ENCODE measurements at places on chromosomes 6 and 20.

DNA sequence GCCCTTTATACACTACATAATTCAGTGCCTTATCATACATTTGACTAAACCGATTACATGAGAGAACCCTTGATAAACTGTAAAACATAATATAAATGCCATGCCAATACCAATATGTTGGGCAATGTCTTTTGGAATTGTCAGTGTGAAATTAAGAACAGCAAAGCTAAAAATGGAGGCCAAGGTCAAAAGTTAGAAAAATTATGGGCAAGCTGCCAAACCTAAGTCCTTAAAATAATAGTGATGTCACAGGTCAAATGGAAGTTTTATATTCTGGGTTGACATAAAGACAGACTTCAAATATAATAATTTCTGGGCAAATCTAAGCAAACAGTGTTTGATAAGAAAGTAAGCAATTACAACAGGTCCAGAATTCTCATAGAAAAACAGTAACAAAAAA is 696.7 kb downstream of the RNF144B start:
- no peak for DNase-seq

GRCh38 chr20:47241345-47241781 is 115.1 kb downstream of the ZMYND8 start:
- DNase-seq, result no peak

DNA sequence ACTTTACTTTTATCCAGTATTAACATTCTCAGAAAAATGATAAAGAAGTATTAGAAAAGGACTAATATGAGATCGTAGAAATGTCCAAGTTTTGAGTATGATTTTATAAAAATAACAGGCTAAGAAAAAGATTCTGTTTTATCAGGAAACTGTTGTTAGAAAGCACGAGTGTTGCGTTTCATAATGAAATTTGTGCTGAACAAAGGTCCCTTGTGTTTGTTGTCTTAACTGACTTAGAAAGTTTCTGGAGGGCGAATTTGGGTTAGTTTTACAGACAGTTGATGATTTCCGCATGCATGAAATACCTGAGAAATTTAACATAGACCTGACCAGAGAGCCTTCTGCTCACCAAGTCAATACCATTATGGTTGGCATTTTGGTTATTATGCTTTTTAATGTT is 136.0 kb downstream of the FNDC1 start:
- DNase-seq, result no peak

- DNase-seq, result no peak
These were observed 44.7 kb upstream of the SLCO4A1 start for GRCh38 chr20:62597416-62598115.

GRCh38 chr6:7939184-7939863 is 28.7 kb upstream of the TXNDC5 start:
- no peak for DNase-seq

- DNase-seq, result no peak
These were observed 56.8 kb downstream of the SNX9 start for GRCh38 chr6:157879873-157880254.

- no peak for DNase-seq
These were observed 13.3 kb downstream of the RSPH9 start for GRCh38 chr6:43658161-43658560.

DNA sequence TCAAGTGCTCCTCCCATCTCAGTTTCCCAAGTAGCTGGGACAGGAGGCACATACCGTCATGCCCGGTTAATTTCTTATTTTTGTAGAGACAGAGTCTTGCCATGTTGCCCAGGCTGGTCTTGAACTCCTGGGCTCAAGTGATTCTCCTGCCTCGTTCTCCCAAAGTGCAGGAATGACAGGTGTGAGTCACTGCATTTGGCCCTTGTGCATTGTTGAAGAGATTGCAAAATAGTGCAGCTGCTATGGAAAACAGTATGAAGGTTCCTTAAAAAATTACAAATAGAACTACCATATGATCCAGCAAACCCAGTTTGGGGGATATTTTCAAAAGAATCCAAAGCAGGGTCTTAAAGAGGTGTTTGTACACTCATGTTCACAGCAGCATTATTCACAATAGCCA is 69.1 kb downstream of the GJA10 start:
- no peak for DNase-seq

DNA sequence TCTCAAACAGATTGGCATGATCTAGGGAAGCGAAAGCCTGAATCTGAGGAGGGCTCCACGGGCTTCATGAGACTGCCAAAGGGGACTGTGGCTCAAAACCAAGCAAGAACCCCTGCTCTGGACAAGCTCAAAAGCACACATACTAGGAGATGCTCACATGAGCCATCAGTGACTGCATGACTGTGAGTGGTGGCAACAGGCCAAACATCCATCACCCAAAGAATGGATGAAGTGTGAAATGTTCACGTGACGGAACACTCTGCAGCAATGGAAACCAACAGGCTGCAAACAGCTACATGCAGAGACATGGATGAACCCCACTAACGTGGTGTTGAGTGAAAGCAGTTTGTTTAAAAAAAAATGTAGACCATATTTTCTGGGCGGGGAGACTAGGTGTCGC is 136.3 kb downstream of the PREX1 start:
- DNase-seq, result no peak

- DNase-seq, result no peak
These were observed 163.2 kb upstream of the TBX18 start for GRCh38 chr6:84927551-84927950.

DNA sequence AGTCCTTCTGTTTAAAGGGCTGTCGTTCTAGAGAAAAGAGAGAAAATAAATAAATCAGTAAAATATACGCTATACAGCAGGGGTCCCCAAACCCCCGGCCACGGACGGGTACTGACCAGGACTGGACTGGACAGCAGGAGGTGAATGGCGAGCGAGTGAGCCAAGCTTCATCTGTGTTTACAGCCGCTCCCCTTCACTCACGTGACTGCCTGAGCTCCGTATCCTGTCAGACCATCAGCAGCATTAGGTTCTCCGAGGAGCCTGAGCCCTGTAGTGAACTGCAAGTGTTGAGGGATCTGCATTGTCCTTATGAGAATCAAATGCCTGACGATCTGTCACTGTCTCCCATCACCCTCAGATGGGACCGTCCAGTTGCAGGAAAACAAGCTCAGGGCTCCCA is 76.5 kb downstream of the ZNF217 start:
- DNase-seq, result no peak

- no peak for DNase-seq
These were observed 127.9 kb downstream of the COL19A1 start for GRCh38 chr6:69994251-69994650.

DNA sequence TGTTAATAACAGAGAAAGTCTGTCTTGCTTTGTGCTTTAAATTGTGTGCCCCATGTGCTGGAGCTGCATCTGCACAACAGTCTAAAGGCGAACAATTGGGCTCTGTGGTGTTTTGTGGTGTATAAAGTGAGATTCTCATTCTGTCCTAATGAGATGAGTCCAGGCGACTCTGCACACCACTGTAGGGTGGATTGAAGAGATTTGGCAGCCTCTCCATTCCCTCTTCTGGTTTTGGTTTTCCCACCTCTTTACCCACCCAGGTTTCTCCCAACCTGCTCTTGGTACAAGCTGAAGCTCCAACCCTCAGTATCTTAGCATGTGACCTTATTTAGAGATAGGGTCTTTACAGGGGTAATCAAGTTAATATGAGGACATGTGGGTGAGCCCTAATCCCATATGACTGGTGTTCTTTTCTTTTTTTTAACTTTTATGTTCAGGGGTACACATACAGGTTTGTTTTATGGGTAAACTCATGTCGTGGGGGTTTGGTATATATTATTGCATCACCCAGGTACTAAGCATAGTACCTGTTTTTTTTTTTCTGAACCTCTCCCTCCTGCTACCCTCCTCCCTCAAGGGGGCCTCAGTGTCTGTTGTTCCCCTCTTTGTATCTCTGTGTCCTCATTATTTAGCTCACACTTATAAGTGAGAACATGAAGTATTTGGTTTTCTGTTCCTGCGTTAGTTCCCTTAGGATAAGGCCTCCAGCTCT is 217.6 kb upstream of the DTNBP1 start:
- DNase-seq, result no peak

GRCh38 chr6:167152862-167153261 is 4.9 kb downstream of the GPR31 start:
- DNase-seq, result no peak

DNA sequence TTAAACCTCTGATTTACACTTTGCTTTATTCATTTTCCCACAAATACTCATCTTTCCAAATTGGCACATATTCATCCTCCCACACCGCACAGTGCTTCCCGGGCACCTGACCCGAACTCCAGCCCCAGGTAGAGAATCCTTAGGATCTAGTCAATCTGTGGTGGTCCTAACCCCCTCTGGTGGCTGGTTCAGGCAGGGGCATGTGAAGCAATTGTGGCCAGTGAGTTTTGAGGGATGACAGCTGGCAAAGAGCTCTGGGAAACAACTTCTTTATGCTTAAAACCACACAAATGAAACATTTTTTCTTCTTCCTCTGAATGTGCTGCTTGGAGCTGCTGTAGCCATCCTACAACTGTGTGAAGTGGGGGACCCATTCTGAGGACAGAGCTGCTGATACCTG is 54.7 kb downstream of the ELOVL5 start:
- peak; percentile 4 for DNase-seq

GRCh38 chr6:159137676-159138075 is 31.5 kb upstream of the FNDC1 start:
- DNase-seq, result no peak

DNA sequence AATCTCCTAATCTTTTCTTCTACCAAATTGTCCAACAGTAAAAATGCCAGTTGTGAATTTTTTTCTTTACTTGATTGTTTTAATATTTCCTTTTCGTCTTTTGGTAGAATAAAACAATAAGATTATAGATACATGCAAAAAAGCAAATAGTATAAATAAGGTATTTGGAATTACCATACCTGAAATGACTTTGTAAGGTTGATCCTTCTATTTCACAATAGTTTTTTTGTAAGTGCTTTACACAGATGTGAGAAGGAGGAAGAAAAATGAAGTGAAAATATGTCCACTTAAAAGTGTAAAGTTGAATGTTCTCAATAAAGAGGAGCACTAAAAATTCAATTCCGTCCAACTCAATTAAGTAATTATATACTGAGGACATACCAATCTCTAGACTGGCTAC is 457.6 kb downstream of the UTRN start:
- no peak for DNase-seq

DNA sequence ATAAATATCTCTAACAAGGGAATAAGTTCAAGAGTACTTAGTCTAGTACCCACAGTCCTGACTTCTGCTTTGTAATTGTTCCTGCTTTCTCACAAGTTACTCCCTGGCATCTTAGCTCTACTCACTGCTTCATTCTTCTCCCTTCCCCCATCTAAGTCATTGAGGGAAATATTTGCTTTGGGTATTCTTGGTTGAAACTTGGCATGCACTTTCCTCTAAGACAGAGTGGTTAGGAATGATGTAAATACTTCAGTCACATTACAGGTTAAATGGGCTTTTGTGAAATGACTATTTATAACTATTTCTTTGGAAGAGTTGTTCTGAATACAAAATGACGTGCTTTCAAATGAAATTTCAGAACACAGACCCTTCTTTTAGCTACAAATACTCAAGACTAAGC is 67.7 kb upstream of the PLEKHG1 start:
- DNase-seq, result no peak

DNA sequence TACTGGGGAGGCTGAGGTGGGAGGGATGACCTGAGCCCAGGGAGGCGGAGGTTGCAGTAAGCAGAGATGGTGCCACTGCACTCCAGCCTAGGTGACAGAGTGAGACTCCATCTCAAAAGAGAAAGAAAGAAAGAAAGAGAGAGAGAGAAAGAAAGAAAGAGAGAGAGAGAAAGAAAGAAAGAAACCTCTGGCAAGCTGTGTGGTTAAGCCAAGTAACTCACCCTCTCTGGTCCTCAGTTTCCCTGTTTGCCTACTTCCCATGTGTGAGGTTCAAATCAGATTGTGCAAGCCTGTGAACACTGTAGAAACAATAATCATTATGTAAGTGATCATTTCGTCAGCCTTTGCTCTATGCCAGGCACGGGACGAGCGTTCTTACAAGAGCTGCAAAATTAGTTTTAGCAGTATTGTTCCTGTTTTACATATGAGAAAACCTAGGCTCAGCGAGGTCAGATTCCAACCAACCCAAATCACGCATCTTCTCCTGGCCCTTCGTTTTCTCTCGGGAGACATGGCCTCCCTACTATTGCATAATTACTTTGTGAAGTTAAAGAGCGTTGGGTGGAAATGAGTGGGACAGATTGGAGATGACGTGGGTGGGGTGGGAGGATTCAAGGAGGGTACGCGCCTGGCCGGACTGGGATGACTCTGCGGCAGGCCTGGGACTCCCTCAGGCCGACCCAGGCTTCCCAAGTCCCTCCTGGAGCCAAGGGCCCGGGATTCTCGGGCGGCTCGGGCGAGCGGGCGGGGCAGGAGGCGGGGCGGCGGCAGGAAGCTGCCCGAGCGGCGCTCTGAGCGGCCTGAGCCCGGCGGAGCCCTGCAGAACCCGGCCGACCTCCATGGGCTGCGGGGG is at the start of gene SNX21:
TSS of gene SNX21 (plus strand) at position 770 of the 853 bp plus-strand sequence. CDS start 121 bp downstream, outside the sequence.
- no peak for DNase-seq

DNA sequence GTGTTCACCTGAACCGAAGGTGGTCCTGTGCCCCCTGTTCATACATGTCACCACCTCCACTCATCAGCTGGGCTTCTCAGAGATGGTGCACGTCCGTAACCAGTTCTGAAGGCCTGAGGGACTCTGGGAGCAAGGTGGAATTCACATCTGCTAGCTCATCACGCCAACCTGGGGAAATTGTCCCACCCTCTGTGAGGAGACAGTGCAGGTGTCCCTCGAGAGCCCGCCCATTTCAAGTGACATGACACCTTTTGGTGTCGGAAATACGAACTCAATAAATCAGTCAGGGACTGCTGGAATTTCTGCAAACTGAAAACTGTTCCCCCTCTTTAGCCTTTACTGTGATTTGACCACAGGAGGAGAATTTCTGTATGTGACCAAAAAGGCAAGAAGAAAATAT is 99.4 kb downstream of the SYNDIG1 start:
- no peak for DNase-seq

- DNase-seq, result no peak
These were observed 21.2 kb downstream of the REPS1 start for GRCh38 chr6:138966870-138967269.

- no peak for DNase-seq
These were observed 35.5 kb downstream of the DHX35 start for GRCh38 chr20:38997622-38998021.

Data from effector CD8-positive, alpha-beta T cell (primary cell).